ENCODE measurements at places on chromosomes 3 and 15.

GRCh38 chr3:50406487-50406886, 47.2 kb upstream of the TMEM115 start:
- DNase-seq = no peak

GRCh38 chr15:38671675-38672254, 107.2 kb upstream of the RASGRP1 start:
- no peak for DNase-seq

DNA sequence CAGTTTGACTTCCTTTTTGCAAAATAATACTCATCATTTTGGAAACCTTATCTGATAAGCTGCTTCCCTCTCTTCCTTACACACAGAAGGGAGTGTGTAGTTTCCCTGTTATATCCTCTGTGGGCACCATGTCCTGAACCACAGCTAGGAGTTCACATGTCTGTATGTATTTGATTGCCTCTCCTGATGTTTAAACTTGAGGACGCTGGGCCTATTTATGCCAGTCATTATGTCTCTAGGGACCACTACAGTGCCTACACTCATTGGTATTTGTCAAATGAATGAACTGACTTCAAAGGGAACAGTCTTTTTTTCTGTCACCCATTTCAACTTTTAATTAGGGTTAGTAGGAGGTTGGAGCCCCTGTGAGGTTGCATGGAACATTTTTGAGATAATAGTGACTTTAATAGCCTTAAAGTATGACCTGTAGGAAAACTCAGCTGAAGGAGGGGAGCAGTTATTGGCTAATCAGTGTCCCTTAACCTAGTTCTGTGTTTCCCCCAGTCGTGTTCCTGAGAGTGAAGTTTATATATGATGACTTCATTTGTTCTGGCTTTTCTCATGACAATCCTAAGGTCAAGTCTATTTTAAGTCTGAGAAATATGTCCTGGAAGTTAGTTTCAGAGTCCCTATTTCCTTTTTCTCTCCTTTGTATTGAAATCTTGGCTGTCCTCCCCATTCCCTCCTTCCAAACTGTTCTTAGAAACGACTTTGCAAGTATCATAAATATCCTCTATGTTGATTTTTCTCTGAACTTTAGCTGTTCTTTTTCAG, 28.9 kb downstream of the PDE8A start:
- no peak for DNase-seq

GRCh38 chr15:64699751-64700388, 75.5 kb downstream of the RBPMS2 start:
- DNase-seq = no peak

DNA sequence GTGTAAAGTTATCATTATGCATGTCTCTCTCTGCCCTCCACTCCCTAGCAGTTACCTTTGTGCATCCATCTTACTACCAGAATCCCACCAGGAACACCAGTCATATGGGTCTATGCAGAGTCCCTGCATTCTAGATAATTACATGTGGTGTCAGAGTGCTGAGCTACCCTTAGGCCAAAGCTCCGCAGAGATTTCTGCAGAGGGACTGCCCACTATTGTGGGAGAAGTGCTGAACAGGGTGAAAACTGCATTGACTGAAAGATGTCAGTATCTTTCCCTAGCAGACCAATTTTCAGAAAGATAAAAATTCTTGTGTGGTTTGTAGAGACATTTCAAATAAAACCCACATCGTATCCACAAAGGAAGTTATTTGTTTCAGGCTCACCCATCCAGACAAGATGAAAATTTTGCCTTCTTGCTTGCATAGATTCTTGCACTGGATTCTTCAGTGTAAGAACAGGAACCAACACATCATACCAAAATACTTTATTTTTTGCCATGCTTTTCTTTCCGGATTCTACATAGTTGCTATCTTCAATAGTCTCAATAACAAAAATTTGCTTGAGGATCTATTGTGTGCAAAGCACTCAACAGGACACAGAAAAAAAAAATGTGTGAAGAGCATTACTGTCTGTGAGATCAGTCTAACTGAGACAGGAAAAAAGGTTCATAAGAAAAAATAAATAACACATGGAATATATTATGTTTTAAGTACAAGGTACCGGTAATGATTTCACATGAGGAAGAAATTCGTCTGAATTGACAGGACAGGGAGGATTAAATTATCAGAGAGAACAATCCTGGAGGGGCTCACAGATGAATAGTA, 32.0 kb upstream of the CCDC80 start:
- DNase-seq = no peak

- no peak for DNase-seq
These were observed 18.9 kb downstream of the TUSC7 start for GRCh38 chr3:116728454-116728853.

GRCh38 chr3:32450426-32450825, 52.2 kb downstream of the CMTM6 start:
- no peak for DNase-seq

- no peak for DNase-seq
These were observed 14.7 kb downstream of the CHD2 start for GRCh38 chr15:92914768-92915221.

- DNase-seq = no peak
These were observed 217.9 kb downstream of the TBC1D2B start for GRCh38 chr15:77859491-77860060.

- DNase-seq = no peak
These were observed 600.2 kb upstream of the GRM7 start for GRCh38 chr3:6260551-6261191.

DNA sequence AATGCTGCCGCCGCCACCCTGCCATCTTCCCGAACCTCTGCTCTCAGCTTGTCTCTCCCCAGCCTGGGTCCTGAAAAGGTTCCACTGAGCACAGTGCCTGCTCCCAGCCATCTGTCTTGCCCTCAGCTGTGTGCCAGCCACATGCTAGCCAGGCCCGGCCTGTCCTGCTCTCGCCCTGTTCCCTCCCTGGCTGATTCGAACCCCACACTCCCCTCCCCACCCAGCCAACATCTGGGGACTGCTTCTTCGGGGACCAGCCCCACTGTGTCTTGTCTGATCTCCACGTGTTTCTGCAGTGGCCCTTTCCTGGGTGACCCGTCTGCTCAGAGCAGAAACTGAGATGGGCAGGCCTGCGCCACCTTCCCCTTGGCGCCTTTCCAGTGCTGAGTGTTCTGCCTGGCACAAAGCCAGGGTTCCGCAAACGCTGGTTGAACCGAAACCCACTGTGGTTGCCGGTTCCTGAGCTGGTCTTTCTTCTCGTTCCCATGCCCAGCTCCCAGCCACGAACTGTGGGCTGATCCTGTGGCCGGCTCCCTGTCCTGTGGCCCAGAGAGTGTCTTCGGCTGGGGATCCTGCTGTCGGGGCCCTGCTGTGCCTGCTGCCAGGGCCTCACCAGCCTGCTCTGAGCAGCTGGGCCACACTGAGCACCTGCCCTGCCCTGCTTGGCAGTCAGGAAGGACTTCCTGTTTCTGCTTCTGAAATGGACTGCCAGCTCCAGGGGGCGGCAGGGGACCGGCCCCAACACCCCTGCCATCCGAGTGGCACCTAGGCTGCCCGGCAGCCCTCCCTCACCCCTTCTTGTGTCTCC, 62.7 kb upstream of the KLF13 start:
- DNase-seq = peak; percentile 57
